Activated CD8-positive, alpha-beta memory T cell treated with anti-CD3 and anti-CD28 coated beads, Interleukin-2, amount 50 U/mL, for 4 hours (primary cell): ENCODE measurements at places on chromosomes 2 and 18.

GRCh38 chr2:74921236-74921736 is 37.2 kb upstream of the POLE4 start:
- no peak for DNase-seq

DNA sequence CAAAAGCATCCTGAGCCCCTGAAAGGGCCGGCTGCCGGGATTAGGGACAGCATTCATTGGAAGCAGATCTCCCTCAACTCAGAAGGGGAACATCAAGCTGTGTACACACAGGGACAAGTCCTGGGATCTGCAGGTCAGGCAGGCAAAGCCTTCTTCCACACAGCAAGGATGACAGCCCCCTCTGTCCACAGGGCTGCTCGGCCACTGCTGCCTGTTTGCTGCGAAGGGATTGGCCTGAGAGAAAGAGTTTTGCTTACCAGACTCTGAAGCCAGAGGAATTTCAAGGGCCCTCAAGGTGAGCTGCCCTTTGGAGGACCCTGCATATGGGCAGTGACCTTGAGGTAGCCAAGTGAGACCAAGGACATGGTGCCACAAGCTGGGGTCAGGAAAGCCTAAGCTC is 11.1 kb downstream of the ZBTB7C start:
- no peak for DNase-seq

DNA sequence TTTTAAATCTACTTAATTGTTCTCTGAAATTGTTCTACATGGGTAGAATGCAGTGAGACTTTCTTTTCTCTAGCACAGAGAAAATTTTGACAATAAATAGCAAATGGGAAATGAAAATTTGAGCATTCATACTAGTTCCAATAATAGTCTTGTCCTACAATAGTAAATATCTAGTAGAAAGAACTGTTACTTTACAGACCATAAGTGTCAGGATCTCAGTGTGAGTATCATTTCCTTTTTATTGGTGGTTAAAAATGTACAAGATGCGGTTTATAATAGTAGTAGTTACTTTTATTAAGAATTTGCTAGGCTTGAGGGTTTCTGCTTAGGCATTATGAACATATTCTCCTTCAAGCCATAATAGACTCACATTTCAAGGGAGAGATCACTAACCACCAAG is 43.2 kb downstream of the KCNE4 start:
- DNase-seq = no peak

DNA sequence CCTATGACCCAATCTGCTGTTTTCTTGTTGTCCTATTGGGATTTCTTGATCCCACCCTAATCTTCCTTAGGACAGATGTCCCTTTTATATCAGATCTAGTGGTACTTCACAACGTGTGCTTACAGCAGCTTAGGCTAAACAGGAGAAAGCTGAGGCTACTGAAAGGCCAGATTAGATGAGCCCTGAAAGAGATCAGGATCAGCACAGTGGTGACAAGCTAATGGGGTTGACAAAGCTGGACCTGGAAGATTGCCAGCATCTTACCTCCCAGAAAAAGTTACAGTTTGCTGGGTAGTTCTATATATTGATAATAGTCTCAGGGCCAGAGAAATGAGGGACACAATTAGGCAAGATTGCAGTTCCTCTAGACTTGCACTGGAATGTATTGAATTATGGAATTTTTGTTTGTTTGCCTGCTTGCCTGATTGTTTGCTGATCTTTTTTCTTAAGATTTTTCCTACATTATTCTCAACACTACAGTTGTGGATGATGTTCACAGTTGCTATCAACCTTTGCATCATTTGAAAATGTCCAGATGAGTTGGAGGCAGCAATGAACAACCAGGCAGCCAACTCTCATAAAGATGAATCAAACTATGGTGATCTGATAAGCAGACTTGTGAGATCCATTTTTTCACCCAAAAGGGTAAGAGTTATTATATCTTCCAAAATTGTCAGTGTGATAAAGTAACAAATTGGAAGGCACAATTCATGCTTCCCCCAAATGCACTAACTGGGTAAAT is 49.1 kb upstream of the PIK3C3 start:
- no peak for DNase-seq

GRCh38 chr2:98900721-98901120 is 35.3 kb downstream of the CRACDL start:
- DNase-seq = no peak

GRCh38 chr2:23745726-23746105 is 181.2 kb downstream of the ATAD2B start:
- no peak for DNase-seq

DNA sequence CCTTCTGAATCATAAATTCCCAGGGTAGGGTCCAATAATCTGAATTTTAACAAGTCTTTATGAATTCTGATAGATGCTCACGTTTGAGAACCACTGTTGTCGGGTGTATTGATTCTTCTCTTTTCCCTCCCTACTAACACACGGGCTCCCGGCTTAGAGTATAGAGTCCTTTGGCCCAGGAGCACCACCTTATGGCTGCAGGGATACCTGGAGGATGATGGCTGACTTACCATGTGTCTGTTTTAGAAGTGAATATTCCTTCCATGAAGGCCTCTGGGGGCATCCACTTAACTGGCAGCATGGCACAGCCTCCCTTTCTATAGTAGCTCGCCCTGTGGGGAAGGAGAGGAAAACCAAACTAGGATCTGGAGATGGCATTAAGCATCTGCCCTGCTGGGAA is 91.7 kb downstream of the CLIP4 start:
- no peak for DNase-seq

DNA sequence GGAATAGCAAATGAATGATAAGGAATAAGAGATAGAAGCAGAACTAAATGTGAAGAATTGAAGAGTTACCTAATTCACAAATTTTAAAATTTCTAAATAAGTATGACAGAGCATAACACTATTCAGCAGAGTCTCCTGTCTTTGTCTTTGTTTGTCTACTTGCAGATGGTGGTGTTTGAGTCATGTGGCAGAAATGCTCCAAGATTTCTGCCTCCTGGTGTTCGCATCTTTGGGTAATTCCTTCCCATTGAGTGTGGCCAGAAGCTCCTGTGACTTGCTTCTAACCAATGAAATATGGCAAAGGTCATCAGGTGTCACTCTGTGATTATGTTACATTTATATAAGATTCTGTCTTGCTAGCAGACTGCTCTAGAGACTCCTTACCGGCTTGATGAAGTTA is 45.6 kb upstream of the GALNT3 start:
- no peak for DNase-seq

DNA sequence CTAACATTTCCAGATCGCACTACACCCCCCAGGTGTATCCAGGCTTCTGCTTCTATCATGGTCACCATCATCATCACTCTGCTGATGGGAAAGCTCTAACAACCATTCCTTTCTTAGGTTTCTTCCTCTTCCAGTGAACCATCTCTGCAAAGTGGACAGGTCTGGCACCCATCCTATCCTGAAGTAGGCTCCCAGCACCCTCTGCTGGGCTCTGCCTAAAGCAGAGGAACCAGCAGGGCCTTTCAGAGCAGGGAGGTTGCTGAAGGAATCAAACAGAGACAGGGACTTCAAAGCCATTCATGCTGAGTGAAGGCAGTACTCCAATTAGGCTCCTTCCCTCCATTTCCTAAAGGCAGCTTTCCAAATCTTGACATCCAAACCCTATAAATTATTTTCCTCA is 27.2 kb upstream of the SATB2 start:
- no peak for DNase-seq

DNA sequence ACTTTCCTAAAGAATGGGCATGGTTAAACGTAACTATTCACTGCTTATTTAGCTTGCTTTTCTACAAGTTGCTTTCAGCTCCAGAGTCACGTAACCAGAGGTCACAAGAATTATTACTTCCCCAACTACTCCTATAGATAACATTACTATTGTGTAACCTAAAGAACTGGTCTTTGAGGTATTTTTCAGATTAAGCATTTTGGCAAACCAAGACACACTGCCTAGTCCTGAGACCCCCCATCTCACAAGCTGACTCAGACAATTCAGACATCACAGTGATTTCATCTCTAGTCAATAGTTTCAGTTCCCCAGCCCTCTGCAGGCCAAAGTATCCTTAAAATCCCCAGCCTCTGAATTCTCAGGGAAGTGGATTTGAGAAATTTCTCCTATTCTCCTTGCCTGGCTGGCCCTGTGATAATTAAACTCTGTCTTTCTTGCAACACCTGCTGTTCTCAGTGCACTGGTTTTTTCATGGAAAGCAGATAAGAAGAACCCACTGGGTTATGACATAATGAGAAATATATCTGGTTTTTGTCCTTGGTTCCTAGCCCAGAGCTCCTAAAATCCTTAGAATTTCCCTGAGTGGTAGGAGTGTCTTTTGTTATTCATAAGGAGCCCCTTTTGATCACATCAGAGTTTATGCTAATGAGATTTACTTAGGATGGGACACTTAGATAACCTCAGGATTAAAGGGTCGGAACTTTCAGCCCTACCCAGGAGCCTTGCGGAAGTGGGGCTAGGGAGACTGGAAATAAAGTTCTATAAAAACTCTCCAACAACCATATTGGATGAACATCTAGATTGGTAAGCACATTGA is 1310.8 kb upstream of the CHAC2 start:
- DNase-seq = no peak

- DNase-seq = no peak
Observed at GRCh38 chr2:112150851-112151250, 12.7 kb downstream of the FBLN7 start.

GRCh38 chr2:8799004-8799403 is 38.4 kb downstream of the KIDINS220 start:
- no peak for DNase-seq

DNA sequence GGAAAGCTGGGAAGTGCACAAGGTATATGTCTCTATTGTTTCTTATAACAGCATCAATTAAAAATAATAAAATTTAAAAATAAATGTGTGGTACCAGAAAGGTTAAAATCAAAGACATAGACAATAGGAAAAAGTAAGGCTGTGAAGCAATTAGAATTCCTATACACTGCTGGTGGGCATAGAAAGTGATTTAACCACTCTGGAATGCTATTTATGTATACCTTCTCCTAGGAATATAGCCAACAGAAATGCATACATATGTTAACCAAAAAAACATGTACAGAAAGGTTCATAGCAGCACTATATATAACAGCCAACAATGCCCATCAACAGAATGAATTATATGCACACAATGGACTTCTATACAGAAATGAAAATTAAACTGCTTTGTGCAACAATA is 43.0 kb downstream of the WDSUB1 start:
- no peak for DNase-seq

DNA sequence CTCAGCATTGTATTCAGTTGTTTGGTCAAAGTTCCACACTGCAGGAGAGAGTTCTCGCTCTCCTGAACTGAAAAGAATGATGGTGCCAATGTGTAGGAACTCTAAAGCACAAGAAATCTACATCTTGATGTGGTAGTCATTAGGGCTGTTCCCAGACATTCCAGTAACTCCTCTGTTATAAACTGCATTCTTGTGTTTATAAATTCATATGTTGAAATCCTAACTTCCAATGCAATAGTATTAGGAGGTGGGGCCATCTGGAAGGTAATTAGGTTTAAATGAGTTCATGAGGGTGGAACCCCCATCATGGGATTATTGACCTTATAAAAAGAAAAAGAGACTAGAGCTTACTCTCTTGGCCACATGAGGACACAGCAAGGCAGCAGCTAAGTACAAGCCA is 239.6 kb downstream of the CDH20 start:
- DNase-seq = no peak

GRCh38 chr2:217795706-217796465 is 206.9 kb downstream of the TNS1 start:
- DNase-seq = no peak

- DNase-seq = no peak
Observed at GRCh38 chr2:19046986-19047780, 311.2 kb downstream of the OSR1 start.

- DNase-seq = no peak
Observed at GRCh38 chr2:57460396-57461276, 586.0 kb upstream of the VRK2 start.

DNA sequence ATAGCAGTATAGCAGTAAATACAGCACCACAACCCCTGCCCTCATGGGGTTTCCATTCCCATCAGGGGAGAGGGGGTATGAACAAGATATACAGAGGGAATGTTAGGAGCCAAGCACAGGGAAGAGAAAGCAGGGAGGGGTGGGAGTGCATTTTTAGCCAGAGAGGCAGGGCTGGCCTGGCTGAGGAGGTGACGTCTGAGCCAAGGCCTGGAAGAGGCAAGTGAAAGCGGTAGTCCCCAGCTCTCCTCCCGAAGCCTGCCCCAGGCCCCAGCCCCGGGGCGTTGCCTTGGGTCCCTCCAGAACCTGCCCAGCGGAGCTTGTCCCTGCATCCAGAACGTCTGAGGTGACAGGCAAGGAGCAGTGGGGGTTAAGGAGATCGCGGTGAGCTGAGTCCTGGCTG is 45.1 kb upstream of the FOSL2 start:
- no peak for DNase-seq

DNA sequence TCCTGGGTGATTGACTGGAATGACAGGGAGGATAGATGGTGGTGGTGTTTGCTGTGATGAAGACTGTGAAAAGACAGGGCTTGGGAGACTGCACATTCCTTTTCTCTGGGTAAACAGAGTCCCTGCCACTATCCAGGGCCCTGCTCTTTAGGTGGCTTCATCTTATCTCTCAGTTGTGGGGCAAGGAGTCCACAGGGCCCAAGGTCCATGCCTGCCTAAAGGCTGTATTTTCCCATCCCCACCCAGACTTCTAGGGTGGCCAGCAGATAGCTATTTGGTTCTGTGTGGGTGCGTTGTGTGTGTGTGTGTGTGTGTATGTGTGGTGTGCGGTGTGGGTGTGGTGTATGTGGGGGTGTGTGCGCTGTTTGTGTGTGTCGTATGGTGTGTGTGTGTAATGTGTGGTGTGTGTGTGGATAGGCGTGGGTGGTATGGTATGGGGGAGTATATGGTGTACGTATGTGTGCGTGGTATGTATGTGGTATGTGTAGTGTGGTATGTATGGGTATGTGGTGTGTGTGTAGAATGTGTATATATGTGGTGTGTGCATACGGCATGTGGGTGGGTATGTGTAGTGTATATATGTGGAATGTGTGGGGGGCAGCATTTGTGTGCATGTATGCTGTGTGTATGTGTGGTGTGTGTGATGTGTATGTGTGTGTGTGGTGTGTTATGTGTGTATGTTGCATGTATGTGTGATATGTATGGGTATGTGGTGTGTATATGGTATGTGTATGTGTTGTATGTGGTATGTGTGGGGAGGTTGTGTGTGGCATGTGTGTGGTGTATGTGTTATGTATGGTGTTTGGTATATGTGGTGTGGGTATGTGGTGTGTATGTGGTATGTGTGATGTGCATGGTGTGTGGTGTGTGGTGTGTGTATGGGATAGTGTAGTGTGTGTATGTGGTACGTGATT is 10.5 kb upstream of the XRCC5 start:
- DNase-seq = no peak

GRCh38 chr2:41691561-41691960 is 356.3 kb upstream of the PKDCC start:
- no peak for DNase-seq

- DNase-seq = no peak
Observed at GRCh38 chr2:179272406-179273192, 8.0 kb upstream of the SESTD1 start.

GRCh38 chr2:182321096-182321495 is 105.7 kb downstream of the PDE1A start:
- no peak for DNase-seq

- DNase-seq = no peak
Observed at GRCh38 chr2:204795156-204795555, 249.9 kb downstream of the PARD3B start.
